ENCODE measurements at places on chromosomes 13 and 19.
A peak's percentile ranks its signal among the peaks of the same experiment; 100 is the strongest.

- peaks cover 49% of the 10 kb centered on the region for H3K27me3 ChIP-seq
- peaks cover 32% of the 10 kb centered on the region for H3K4me1 ChIP-seq
- H3K4me3 ChIP-seq, result peak within 1 kb of the TSS; percentile 76
- DNase-seq, result peak; percentile 26
- peak within 1 kb of the TSS; percentile 80 for H3K27ac ChIP-seq
Measured at GRCh38 chr13:42574011-42574410, at the start of gene TNFSF11. TNFSF11 (plus strand) TSS chr13:42574152; CDS start chr13:42574304, 152 bp downstream.

DNA sequence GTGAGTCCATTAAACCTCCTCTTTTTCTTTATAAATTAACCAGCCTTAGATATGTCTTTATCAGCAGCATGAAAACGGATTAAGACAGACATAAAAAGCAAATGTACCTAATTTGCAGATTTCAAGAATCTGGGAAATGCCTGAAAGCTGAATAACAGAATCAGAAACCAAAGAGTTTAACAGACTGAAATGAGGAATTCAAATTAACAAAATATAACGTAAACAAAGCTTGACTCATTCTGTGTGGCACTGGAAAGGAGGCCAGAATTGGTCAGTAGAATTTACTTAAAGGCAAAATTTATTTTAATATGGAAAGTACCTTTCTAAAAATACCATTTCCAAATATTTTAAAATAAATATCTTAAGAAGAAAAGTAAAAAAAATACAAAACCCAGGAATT is 540.6 kb upstream of the HTR2A start:
- no peak overlapping the region for H3K27ac ChIP-seq
- no peaks in the 10 kb centered on the region for H3K36me3 ChIP-seq
- no peak for DNase-seq
- H3K27me3 ChIP-seq, result no peaks in the 10 kb centered on the region

DNA sequence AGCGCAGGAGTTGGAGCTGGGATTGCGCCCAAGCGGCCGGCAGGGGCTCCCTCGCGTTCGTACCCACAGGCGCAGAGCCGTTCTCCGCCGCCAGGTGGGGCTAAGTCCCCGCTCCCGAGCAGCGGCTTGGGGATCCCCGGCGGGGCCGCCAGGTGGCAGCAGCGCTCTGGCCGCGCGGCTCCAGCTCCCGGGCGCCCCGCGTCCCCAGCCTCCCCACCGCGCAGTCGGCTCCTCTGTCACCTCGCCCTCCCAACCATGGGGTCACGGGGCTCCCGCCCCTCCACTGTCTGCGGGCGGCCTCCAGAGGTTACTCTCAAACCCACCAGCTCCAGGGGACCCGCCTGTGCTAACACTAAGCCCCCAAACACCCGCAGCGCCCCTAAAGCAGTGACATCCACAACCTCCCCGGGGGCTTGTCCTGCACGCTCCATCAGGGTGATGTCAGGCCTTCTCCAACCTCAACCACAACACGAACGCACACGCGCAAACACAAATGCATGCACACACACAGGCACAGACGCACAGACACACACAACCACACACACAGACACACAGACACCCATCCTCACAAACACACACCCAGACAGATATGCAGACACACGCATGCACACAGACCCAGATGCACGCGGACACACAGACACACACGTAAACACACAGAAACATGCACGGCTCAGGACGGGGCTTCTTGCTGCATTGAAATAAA is 18.4 kb upstream of the KCTD15 start:
- no peak overlapping the region for H3K4me3 ChIP-seq
- DNase-seq, result peak; percentile 91
- peaks cover 3% of the 10 kb centered on the region for H3K4me1 ChIP-seq
- H3K27me3 ChIP-seq, result peaks cover 28% of the 10 kb centered on the region
- H3K36me3 ChIP-seq, result no peaks in the 10 kb centered on the region
- no peak overlapping the region for H3K27ac ChIP-seq

DNA sequence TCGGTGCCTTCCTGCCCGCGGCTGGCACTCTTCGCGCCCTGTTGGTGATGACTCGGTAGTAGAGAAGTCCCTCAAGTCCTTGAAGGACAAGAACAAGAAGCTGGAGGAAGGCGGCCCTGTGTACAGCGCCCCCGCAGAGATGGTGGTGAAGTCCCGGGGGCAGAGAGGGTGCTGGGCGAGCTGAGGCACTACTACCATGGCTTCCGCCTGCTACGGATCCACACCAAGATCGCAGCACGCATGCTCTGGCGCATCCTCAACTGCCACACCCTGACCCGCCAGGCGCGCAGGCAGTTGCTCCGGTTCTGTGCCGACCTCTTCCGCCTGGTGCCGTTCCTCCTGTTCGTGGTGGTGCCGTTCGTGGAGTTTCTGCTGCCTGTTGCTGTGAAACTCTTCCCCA is 11.1 kb downstream of the ZSCAN1 start:
- no peaks in the 10 kb centered on the region for H3K4me1 ChIP-seq
- H3K36me3 ChIP-seq, result peaks cover 16% of the 10 kb centered on the region
- DNase-seq, result no peak
- no peak overlapping the region for H3K4me3 ChIP-seq

All from activated naive CD8-positive, alpha-beta T cell treated with anti-CD3 and anti-CD28 coated beads, Interleukin-2, amount 50 U/mL, for 24 hours (primary cell).